ENCODE measurements at places on chromosomes 6 and 20. TPM values are rescaled to one million over a fixed set of nuclear protein-coding genes. Genes with fewer than 3 reads are reported as not detected.

DNA sequence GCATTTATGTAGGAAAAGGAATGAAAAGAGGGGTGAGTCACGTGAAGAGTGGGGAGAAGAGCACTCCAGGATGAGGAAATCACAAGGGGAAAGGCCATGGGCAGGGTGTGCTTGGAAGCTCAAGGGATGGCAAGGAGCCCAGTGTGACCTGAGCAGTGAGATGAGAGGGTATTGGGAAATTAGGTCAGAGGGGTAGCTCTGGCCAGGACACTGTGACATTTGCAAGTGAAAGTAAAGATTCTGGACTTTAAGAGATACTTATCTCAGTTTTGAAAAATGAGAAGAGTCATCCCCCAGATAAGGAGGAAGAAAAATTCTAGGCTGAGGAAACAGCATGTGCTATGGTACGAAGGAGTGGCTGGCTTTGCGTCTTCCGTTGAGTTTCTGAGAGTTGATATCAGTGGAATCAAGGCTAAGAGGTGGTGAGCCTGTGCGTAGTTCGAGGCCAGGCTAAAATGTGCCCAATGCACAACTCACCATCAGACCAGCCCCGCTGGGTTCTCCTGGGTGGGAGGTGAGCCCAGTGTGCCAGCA is 79.9 kb downstream of the GCLC start:
- peaks cover 9% of the 10 kb centered on the region for H3K4me1 ChIP-seq
- H3K4me3 ChIP-seq: no peak overlapping the region
- H3K36me3 ChIP-seq: no peaks in the 10 kb centered on the region
- no peak for DNase-seq
- H3K27ac ChIP-seq: no peak overlapping the region

Gene LY6G6F
- not detected for total RNA-seq

Gene MYCT1
- total RNA-seq: not detected

DNA sequence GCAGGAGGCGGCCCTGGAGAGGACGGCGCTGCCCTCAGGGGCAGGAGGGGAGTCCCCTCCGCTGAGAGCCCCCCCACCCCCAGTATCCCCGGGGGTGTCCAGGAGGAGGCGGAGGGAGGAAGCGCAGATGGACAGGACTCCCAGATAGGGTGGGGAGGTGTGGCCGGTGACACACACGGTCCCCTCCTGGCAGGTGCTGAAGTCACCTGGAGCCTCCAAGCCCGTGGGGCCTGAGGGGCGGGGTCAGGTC is 1.4 kb downstream of the STMN3 start:
- peak overlapping the region; percentile 51 for H3K4me3 ChIP-seq
- peaks cover 5% of the 10 kb centered on the region for H3K36me3 ChIP-seq
- no peak for DNase-seq
- H3K27ac ChIP-seq: peak overlapping the region; percentile 21

Gene SYCP2L
- total RNA-seq: 0.12 TPM
